Stimulated activated CD8-positive, alpha-beta memory T cell treated with anti-CD3 and anti-CD28 coated beads, Interleukin-15, amount 100 ng/mL, for 48 hours (primary cell): ENCODE measurements at places on chromosomes 2 and 18.
A peak's percentile ranks its signal among the peaks of the same experiment; 100 is the strongest.

GRCh38 chr18:45449418-45450227 is 165.7 kb upstream of the SLC14A2 start:
- no peak for DNase-seq

GRCh38 chr2:33240178-33240577 is 236.3 kb upstream of the RASGRP3 start:
- no peak for DNase-seq

DNA sequence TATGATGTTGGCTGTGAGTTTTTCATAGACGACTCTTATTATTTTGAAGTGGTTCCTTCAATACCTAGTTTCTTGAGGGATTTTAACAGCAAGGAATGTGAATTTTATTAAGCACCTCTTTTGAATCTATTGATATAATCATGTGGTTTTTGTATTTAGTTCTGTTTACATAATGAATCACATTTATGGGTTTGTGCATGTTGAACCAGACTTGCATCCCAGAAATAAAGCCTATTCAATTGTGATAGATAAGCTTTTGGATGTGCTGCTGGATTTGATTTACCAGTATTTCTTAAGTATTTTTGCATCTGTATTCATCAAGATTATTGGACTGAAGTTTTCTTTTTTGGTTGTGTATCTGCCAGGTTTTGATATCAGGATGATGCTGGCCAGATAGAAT is 131.6 kb upstream of the SCN7A start:
- DNase-seq: no peak

DNA sequence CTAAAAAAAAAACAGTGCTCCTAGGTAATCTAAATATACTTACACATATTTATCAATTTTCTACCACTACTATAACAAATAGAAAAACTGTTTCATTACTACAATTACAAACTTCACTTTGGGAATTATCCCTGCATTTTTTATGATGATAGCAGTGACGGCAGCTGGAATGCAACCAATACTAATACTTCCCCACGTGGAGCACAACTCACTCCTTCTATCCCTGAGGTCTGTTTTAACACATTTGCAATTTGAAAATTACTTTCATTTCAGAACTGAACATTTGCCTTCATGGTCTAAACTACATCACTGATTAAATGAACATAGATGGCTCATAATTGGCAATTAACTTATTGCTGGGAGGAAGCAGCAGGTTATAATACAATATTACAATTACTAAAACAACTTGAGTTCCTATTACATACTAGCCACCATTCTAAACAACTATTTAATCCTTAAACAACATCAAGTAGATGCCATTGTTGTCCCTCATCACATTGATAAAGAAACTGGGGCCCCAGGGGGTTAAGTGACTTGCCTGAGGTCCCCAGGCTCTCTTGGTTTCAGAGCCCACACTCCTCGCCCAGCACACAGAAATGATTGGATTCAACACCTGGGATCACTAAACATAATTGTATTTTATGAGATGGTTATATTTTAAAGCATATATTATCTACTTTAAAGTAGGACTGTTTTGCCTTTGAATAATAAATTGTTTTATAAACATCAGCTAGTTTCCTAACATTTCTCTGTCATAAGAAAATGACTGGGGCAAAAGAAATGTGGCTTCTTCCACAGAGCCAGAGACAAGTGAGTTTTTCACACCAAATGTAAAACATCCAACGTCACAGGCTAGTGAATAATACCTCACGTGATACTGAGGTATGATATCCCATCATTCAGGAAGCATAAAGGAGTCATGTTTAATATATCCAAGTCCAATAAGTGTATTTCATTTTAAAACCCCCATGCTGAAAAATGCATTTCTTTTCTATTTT is 6.2 kb downstream of the COLEC12 start:
- no peak for DNase-seq

GRCh38 chr2:162143969-162144368 is 8.1 kb downstream of the GCG start:
- no peak for DNase-seq

DNA sequence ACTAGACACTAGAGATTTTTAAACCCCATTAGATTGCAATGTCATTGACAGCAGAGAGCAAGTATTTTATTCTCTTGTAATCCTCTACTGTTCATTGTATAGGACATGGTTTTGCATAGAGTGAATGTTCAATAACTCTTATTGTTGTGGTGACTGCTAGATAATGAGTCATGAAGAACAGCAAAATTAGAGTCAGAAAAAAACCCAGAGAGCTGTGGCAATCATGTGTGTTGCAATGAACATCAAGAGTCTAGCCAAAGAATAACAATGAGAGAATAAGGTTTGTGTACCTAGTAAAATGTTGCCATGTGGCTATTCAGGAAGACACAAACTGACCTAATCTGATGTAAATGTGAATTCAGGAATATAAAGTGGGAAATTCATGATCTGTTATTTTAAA is 684.0 kb downstream of the DSC3 start:
- no peak for DNase-seq

- no peak for DNase-seq
Measured at GRCh38 chr2:43025709-43026295, 200.6 kb downstream of the ZFP36L2 start.

DNA sequence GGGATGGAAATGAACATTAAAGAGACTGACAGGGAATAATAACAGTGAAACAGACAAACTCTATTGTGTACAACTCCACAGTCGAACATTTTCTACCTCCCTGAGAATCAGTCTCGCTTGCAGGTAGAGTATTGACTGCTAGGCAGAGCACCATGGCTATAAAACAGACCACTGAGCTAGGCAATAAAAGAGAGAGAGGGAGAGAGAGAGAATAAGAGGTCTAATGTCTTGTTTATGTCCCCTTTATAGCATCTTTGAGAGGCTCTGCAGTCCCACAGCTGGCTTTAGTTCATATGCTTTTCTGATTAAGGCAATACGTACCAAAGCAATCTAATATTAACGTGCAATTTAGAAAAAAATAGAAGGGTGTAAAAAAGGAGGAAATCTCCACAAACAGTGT is 652.6 kb downstream of the NRXN1 start:
- DNase-seq: no peak

DNA sequence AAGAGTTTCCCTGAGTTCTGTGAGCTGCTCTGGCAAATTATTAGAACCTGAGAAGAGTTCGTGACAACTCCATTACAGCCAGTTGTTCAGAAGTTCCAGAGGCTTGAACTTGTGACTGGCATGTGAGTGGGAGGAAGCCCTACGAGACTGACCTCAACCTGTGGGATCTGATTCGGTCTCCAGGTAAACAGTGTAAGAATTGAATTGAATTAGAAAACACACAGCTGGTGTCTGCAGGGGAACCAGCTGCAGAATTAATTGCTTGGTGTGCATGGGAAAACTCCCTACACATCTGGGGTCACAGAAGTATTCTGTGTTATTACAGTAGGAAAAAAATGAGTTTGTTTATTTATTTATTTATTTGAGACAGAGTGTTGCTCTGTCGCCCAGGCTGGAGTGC is 14.0 kb upstream of the ITSN2 start:
- DNase-seq: no peak

DNA sequence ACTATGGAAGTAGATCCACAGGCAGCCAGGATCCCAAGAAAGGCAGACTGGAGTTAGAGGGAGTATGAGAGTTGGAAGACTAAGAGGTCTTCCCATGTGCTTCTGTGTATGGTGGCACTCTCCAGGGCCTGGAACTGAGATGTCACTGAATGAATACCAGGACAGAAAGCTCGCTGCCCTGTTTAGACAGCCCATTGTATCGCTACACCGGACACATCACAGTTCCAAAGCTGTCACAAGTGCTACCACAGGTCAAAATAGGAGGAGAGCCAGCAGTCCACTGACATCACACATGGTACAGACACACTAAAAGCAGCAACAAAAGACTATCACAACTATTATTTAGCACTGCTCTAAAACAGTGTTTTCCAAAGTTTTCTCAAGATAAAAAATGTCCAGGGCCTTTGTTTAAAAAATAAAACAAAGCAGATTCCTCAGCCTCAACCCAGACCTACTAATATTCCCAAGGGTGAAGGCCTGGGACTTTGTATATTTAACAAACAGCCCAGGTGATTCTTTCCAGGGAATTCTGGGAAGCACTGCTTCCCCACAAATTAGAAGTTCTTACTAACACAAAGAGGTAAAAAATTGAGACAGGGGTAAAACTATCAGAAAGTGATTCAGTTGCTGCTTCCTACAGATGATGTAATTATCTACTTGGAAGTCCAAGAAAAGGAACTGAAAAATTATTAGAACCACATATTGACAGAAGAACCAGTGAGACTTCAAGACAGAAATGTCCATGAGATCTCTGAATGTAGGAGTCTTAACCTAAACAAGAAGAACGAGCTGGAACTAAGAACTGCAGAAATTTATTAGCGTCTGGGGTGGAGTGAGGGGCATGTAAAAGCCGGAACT is 116.0 kb downstream of the DTNB start:
- no peak for DNase-seq

DNA sequence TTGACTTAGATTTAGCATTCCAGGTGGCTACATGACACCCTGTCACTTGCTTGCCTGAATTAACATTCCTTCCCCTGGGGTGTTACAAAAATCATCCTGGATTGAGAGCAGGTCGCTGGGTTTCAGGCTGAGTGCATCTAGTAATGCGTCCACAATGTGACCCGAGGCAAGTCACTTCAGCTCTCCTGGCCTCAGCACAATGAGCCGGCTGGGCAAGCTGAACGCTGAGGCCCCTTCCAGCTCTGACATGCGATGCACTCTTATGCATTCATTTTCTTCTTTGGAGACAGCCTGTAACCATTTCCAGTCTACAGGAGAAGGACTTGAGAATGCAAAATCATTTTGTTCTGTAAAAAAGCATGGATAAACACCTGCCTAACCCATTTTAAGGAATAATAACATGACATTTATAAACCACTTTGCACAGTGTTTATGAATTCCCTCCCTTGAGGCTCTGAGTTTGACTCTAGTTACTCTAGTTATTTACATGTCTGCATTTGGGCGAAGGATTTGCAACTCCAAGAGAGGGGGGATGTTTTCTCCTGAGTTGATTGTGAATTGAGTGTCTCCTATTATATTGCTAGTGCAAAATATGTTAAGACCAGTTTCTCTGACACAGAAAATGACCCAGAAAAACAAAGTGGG is 63.0 kb upstream of the CPO start:
- DNase-seq: no peak

GRCh38 chr18:47683774-47684173 is 246.7 kb downstream of the SMAD2 start:
- no peak for DNase-seq

- no peak for DNase-seq
Measured at GRCh38 chr2:171785450-171785849, 98.2 kb downstream of the DYNC1I2 start.

DNA sequence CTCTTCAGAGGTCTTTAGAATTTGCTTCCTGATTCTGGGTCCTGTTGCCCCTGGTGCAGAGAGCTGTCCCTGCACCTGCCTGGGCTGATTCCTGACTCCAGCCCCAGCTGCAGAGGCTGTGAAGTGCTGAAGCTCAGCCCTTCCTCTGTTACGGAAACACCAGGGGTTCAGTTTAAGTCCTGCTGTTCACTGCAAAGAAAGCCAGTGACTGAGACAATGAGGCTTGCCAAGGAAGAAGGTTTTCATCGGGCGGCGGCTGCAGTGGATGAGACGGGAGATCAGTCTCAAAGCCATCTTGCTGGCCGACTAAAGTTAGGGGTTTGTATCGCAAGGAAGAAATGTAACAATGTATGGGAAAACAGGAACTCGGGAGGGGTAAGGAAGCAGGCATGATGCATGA is 142.4 kb upstream of the ZNF236 start:
- DNase-seq: no peak

DNA sequence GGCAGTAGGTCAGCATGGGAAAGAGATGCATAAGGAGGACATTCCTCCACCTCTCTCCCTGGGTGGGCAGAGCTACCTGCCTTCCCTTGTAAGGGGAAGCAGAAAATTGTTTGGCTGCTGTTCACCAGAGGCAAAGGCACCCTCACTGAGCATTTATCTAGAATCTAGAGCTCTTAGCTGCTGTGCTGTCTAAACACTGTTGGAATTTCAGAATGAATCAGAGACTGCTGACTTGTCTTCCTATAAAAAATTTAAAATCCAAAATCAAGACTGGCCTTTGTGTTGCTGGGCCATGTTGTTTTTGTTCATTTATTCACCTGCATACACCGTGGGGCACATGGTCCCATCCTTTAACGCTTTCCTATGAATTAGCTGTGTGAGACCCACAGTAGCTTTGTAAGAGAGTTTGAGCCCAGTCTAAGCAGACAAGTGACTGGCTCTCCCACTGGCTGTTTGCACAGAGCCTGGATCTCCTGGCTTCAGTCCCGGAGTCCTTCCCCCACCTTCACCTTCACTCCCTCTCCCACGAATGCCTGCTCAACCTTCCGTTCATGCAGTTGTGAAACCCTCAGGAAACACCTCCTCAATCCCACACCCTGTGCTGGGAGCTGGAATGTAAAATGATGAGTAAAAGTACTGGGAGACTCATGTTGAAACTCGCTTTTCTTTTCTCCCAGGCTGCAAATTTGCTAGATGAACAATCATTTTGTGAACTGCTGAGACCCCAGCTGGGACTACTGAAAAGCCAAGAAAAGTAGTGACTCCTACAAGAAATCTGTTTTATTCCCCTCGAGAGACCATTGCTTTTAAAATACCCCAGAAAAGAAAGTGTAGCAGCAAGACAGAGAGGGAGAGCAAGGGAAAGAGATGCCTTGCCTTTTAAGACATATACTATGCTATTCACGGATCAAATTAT is 76.2 kb downstream of the FAM168B start:
- no peak for DNase-seq

GRCh38 chr2:238643400-238643907 is 204.4 kb upstream of the TWIST2 start:
- peak; percentile 5 for DNase-seq

GRCh38 chr2:236823041-236823629 is 253.5 kb downstream of the ACKR3 start:
- no peak for DNase-seq

- DNase-seq: no peak
Measured at GRCh38 chr2:155062922-155063258, 364.4 kb downstream of the KCNJ3 start.

- no peak for DNase-seq
Measured at GRCh38 chr2:173077506-173078177, 2.0 kb downstream of the MAP3K20 start.

DNA sequence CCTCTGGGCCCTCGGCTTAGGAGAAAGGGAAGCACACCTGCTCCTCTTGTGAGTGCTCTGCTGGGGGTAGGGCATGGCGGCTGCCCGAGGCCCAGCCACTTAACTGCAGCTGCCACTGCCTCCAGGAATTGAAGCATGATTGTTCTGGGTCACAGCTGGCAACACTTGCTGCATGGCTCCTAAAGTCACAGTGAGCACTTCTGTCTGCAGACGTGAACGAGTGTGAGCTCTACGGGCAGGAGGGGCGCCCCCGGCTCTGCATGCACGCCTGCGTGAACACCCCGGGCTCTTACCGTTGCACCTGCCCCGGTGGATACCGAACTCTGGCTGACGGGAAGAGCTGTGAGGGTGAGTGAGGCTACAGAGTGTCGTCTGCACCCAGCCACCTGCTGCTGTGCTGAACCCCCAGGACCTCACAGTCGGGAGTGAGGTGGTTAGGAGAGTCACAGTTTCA is 44.4 kb downstream of the FBLN7 start:
- DNase-seq: no peak

GRCh38 chr18:66867653-66868052 is 263.8 kb upstream of the CDH19 start:
- DNase-seq: no peak

- DNase-seq: no peak
Measured at GRCh38 chr2:235055891-235056516, 104.2 kb downstream of the SH3BP4 start.
